ENCODE measurements at places on chromosomes 11 and 22.

GRCh38 chr11:62190011-62190410, at the start of gene SCGB1D1:
SCGB1D1 (plus strand) TSS chr11:62190216; CDS start chr11:62190285, 69 bp downstream.
- no peak for DNase-seq

- DNase-seq: no peak
These were observed 4.1 kb downstream of the MARK2 start for GRCh38 chr11:63843041-63843440.

DNA sequence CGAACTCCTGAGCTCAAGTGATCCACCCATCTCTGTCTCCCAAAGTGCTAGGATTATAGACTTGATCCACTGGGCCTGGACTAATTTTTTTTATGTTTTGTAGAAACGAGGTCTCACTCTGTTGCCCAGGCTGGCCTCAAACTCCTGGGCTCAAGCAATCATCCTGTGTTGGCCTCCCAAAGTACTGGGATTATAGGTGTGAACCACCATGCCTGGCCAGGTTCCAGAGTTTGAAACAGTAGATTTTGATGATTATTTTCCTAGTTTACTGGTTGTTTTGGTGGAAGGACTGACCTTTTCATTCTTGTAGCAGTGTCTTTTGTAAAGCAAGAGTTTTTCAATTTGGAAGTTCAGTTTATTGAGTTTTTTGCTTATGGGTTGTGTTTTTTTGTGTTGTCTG, 15.0 kb downstream of the CABIN1 start:
- DNase-seq: no peak

GRCh38 chr11:19259487-19260345, 19.0 kb upstream of the E2F8 start:
- DNase-seq: peak; percentile 27
